ENCODE measurements at places on chromosomes 1 and 21.

- DNase-seq = no peak
These were observed 1.1 kb upstream of the NFIA start for GRCh38 chr1:61081144-61081685.

DNA sequence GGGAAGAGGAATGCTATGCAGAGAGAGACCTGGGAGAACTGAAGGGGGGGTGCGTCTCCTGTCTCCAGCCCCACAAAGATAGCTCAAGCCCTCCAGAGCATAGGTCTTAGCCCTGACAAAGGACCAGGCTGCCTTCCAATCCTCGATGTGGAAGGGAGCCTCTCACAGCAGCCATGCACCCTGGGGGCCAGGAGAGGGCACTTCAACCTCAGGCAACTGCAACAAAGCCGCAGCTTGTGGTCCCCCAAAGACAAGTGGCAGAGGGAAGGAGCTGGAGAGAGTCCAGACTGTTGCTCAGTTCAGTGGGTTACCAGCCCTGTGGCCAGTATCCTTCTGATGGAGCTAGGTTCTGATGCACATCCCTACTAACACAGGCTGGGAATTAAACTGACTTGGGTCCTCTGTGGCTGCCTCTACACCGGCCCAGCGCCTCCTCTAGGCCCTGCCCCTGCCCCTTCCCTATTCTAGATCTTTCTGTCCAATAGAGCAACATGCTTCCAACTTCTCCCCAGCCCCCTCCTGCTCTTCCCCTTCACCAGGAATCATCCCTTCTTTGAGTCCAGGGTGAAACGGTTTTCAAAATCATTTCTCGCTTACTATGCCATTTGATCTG, 100.7 kb upstream of the SPATA6 start:
- peak; percentile 15 for DNase-seq

DNA sequence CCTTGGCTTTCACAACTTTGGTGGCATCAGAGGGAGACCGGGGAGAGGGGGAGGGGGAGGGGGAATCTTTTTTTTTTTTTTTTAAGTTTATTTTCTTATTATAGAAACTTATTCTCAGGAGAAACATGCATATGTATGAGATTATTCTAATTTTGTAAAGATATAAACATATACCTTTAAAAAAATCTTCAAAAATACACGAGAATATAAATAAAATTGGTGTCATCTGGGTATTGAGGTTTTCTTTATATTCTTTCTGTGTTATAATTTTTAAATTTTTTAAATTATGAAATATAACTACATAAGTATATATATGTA, 18.9 kb upstream of the SNRPE start:
- no peak for DNase-seq

GRCh38 chr1:32337855-32338636, 2.0 kb upstream of the MARCKSL1 start:
- peak; percentile 76 for DNase-seq

DNA sequence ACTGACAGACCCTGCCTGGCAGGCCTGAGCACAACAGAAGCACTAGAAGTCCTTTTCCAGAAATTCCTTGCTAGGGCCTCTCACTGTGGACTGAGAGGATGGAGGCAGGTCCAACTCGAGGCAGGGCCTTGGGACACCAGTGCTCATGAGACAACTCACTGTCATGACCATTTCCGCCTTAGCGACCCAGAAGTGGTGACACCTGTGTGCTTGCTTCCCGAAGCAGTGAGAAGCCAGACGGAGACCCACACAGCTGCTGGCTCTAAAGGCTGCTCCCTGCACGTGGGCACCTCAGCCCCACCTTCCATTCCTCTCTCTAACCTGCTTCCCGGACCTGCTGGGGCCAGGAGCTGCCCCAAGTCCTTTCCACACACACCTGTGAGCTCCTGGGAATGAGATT, 33.0 kb downstream of the KCNC4 start:
- no peak for DNase-seq

GRCh38 chr1:161885759-161886158, 119.6 kb downstream of the ATF6 start:
- DNase-seq = no peak

- no peak for DNase-seq
These were observed 12.8 kb upstream of the RNU1-2 start for GRCh38 chr1:16882986-16883385.

GRCh38 chr1:7339953-7340352, 431.1 kb upstream of the VAMP3 start:
- no peak for DNase-seq

GRCh38 chr1:156560585-156561163, 11.7 kb downstream of the IQGAP3 start:
- no peak for DNase-seq

GRCh38 chr1:11245904-11246719, 16.2 kb downstream of the MTOR start:
- no peak for DNase-seq

Measured in inflammatory macrophage treated with lipopolysaccharide for 1 hour (primary cell).